ENCODE measurements at places on chromosomes 2 and 18.

DNA sequence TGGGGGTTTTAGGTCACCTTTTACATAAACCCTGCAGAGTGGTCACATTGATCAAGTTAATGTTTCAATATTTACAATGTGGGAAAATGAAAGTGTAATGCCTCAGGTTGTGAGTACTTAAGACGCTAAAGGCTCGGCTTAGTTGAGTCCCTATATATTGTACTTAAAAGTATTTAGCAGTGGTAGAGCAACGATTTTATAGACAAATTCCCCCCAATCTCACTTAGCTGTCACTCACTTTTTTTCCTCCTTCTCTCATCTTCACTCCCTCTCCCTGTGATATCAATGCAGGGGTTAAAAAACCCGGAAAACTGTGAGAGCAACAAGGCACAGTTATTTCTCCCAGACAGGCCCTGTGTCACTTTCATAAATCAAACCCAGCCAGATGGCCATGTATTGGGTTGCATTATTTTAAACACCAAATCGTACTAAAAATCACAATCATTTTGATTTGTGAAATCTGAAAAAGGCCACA, 5.4 kb downstream of the POU3F3 start:
- DNase-seq, result no peak

- no peak for DNase-seq
Measured at GRCh38 chr2:70089220-70089982, 2.1 kb downstream of the PCBP1 start.

DNA sequence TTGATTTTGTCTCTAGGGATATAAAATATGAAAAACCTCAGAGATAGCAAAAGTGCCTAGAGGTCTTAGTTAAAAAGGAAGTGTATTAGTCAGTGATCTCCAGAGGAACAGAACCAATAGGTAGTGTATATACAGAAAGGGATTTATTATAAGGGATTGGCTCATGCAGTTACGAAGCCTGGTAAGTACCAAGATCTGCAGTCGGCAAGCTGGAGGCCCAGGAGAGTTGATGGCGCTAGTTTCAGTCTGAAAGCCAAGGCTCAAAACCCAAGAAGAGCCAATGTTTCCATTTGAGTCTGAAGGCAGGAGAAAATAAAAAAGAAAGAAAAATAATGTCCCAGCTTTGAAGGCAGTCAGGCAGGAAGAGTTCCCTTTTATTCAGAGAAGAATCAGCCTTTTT, 93.3 kb downstream of the COLEC12 start:
- no peak for DNase-seq

DNA sequence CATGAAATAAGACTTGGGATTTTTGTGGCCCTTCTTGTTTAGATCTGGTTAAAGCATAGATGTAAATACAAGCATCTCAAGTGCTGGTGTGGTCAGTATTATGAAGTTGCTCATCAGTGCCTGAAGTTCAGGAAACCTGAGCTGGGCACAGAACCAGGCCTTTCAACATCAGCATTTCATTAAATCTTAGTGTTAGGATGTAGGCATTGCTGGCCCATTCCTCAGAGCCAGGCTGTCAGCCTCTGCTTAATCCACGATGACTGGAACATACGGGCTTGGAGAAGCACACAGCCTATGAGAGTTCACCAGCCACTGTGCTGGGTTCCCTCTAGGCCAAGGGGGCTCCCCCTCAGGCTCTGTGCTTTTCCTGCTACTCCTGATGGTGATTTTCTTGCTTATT, 270.2 kb downstream of the EN1 start:
- DNase-seq, result no peak

- no peak for DNase-seq
Measured at GRCh38 chr2:230877759-230878598, 13.2 kb downstream of the ITM2C start.

All from activated T-cell treated with anti-CD3 and anti-CD28 coated beads for 48 hours (primary cell).